ENCODE measurements at places on chromosomes 16 and 17. TPM values are rescaled to one million over a fixed set of nuclear protein-coding genes. Genes with fewer than 3 reads are reported as not detected.

ABCC11 gene
- not detected for total RNA-seq

KRT31 gene
- not detected for total RNA-seq

SOX8 gene
- total RNA-seq = 0.65 TPM

TEX14 gene
- total RNA-seq = under 0.01 TPM

GLP2R gene
- total RNA-seq = not detected

All from vein endothelial cell (primary cell).